Activated gamma-delta T cell treated with anti-CD3 and anti-CD28 coated beads, Interleukin-2, amount 50 U/mL, for 16 hours (primary cell): ENCODE measurements at places on chromosomes 13 and 19.

- DNase-seq: no peak
Observed at GRCh38 chr13:75251188-75251587, 230.8 kb downstream of the TBC1D4 start.

GRCh38 chr19:32471095-32471494 lies 65.5 kb downstream of the DPY19L3 start:
- DNase-seq: no peak

- DNase-seq: no peak
Observed at GRCh38 chr19:13014101-13014920, 19.0 kb downstream of the NFIX start.

- no peak for DNase-seq
Observed at GRCh38 chr19:23482829-23483228, 87.6 kb upstream of the ZNF91 start.

GRCh38 chr19:55676889-55677505 lies 2.0 kb downstream of the EPN1 start:
- DNase-seq: no peak

DNA sequence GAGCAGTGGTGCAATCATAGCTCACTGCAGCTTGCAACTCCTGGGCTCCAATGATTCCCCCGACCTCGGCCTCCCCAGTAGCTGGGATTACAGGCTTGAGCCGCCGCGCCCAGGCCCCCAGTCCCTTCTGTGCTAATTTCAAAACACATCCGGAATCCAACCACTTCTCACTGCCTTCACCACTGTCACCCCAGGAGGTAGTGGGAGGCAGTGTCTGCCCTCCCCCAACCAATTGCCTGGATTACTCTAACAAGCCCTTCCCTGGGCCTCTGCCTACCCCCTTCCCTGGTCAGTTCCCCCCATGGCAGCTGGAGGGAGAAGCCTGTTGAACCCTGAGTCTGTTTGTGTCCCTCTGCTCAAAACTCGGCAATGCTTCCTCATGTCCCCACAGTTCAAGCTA lies 2.3 kb downstream of the PRAM1 start:
- no peak for DNase-seq

GRCh38 chr19:13841086-13841961 lies 35.6 kb upstream of the NANOS3 start:
- DNase-seq: no peak

- no peak for DNase-seq
Observed at GRCh38 chr13:64758521-64759244, 2471.5 kb downstream of the PCDH9 start.
